ENCODE measurements at places on chromosomes 7 and 10.
A peak's percentile ranks its signal among the peaks of the same experiment; 100 is the strongest.

DNA sequence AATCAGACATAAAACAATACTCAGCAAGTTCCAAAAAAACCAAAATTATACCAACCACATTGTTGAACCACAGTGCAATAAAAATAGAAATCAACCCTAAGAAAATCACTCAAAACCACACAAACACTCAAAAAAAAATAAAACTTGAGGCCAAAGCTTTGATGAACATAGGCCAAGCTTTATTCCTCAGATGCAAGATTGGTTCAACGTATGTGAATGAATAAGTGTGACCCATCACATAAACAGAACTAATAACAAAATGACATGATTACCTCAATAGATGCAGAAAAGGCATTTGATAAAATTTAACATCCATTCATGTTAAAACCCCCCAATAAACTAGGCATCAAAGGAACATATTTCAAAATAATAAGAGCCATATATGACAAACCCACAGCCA is 506.1 kb upstream of the FZD8 start:
- DNase-seq, result no peak

DNA sequence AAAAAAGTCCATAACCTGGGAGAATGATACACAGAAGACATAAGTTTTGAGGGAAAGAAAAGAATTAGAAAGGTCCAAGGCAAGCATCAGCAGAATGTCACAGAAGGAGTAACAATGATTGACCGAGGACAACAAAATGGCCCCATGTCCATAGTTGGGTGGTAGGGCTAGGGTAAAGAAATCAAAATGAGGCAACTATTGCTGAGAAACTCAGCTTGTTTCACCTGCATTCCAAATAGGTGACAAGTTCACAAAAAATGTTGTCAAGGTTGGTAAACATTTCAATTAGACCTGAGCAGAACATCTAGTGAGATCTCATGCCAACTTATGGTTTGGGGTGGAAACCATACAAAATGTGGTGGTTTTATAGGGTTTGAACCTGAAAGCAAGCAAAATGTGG is 22.8 kb upstream of the DLX6 start:
- DNase-seq, result no peak

DNA sequence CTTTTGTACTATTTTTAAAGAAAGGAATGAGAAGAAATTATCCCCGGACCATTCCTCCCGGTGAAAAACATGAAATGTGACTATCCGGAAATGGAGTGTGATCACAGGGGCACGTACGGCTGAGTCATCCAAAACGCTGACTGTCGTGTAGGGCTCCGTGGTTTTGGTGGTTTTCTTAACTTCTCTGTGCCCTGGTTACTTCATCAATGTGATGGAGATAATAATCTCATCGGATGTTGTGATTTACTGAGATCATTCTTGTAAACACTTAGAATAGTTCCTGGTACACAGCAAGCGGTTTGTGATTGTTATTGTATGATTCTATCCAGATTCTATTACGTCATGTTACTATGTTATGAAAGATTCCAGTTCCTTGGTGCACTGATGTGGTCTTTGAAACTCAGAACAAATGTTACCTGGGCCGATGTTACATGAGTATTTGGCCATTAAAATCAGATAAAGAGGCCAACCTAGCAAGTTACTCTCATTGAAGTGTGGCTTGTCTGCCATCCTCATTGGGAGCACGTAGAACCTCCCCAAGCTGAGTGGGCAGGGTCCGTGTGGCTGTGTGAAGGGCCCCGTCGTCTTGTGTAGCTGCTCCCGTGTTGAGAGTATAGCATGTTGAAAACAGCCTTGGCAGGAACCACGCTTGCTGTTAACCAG is 99.5 kb downstream of the CAMK1D start:
- DNase-seq, result peak; percentile 87

DNA sequence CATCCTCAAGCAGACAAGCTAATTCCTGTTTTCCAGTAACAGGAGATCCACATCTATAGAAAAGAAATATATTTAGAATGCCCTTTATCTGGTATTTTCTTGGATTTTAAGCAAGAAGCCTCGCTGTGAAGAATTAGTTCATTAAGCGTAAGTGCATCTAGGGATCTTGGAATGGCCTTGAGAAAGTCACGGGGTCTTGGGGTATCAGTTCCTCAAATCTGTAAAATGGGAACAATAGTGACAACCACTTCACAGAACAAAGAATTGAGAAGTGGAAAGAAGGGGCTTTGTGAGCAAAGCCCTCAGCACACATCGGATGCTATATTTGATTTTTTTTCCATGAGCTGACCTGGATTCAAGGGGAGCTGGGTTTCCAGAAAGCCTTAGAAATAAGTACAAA is 32.3 kb upstream of the WDFY4 start:
- no peak for DNase-seq

- no peak for DNase-seq
These were observed 13.0 kb downstream of the FAM20C start for GRCh38 chr7:205115-206010.

DNA sequence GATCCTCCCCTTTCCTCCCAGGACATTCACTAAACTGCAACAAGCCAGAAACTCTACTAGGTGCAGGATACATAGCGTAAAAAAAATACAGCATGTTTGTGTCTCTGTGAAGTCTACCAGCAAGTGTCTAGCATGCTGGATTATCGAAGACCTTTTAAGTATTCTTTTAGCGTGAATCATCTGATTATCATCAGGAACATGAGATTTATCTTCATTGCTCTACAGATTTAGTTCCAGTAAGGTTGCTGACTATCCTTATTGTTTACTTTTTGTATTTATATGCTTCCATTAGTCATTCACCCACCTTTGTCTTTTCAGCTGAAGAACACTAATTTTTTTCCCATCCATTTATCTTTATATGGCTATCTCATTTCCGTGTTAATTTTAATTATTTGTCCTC is 62.8 kb downstream of the PDZD8 start:
- no peak for DNase-seq

DNA sequence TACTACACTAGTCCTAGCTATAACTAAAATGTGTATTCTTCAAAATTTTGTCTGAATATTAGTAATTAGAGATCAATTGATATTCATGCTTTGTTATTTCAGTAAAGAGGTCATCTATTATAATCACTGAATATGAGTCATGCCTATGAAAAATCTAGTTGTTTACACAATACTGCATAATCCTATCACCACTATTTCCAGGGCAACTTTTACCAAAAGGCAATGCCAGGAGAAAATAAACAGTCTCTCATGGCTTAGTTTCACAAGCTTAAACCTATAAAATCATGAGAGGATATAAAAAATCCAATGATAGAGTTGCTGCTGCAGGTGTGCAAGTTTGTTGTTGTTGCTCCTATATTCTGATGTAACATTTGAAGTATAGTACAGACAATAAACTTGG is 149.9 kb upstream of the COL1A2 start:
- DNase-seq, result no peak

- no peak for DNase-seq
These were observed 7.3 kb downstream of the MAFK start for GRCh38 chr7:1537535-1538412.

- no peak for DNase-seq
These were observed 166.4 kb downstream of the CELF2 start for GRCh38 chr10:11184093-11184492.

- no peak for DNase-seq
These were observed 290.1 kb upstream of the KIAA1217 start for GRCh38 chr10:23918839-23919238.

- DNase-seq, result peak; percentile 50
These were observed 28.9 kb downstream of the SKIDA1 start for GRCh38 chr10:21496343-21497176.

GRCh38 chr7:17548014-17548653 is 249.7 kb downstream of the AHR start:
- DNase-seq, result no peak

DNA sequence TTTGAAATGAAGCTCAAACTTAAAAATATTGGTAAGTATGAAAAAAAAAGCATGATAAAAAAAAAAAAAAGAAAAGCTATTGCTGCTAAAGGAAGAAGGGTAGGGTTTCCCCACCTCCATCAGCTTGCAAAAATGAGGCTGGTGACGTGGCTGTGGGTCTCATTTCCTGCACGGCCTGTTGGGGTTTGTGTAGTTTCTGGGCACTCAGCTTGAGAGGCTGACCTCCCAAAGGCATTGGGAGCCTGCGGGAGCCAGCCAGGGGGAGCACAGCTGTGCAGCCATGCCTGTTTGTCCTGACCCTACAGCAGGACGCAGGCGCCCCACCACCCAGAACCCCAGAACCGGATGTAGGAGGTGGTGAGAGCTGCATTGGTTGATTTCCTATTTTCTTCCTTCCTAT is 48.8 kb upstream of the CARD11 start:
- peak; percentile 69 for DNase-seq

GRCh38 chr7:10888861-10889260 is 84.8 kb upstream of the PHF14 start:
- no peak for DNase-seq

GRCh38 chr7:123580406-123581161 is 21.0 kb upstream of the ASB15 start:
- no peak for DNase-seq

GRCh38 chr10:63744060-63744941 is 223.1 kb downstream of the REEP3 start:
- no peak for DNase-seq

DNA sequence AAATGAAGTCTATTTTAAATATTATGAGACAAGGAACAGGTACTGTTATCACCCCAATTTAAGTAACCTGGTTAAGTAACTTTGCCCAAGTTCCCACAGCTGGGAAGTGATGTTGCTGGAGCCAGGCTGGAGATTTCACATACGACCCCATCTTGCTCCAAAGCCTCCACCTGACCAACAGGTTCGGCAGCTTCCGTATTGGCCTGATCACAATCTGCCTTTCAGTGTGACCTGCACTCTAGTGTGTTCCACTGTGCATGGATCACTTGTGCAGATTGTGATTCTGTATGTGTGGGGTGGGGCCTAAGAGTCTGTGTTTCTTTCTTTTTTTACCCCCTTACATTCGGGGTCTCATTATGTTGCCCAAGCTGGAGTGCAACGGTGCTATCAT is 66.1 kb downstream of the PRTFDC1 start:
- DNase-seq, result no peak

- peak; percentile 50 for DNase-seq
These were observed 6.3 kb downstream of the IFT22 start for GRCh38 chr7:101315336-101315735.

GRCh38 chr10:86304436-86304835 is 62.2 kb downstream of the GRID1 start:
- no peak for DNase-seq

GRCh38 chr7:27214239-27214950 is 14.5 kb upstream of the HOXA13 start:
- no peak for DNase-seq

DNA sequence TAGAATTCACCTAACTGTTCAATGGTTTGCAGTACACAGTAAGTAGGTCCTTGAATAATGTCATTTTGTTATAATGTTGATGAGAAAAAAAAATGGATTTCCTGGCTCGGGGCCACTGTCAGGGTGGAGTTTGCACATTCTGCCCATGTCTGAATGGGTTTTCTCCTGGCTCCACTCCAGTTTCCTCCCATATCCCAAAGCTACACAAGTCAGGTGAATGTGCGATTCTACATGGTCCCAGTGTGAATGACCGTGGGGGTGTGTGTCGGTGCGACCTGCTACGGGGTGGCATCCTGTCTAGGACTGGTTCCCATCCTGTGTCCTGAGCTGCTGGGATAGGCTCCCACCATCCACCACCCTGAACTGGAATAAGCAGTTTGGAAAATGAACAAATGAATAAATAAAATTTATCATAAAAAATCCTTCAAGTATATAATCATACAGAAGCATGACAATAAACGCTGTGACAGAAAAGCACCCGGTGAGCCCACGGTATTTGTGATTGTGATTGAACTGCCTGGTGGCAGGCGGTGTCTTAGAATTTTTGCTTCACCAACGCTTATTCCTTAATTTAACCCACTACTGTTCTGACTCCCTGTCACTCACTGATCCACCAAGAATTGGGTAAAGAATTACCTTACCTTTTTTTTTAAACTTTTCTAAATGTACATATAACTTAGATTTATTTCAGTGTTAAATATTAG is 114.1 kb downstream of the ICA1 start:
- no peak for DNase-seq

DNA sequence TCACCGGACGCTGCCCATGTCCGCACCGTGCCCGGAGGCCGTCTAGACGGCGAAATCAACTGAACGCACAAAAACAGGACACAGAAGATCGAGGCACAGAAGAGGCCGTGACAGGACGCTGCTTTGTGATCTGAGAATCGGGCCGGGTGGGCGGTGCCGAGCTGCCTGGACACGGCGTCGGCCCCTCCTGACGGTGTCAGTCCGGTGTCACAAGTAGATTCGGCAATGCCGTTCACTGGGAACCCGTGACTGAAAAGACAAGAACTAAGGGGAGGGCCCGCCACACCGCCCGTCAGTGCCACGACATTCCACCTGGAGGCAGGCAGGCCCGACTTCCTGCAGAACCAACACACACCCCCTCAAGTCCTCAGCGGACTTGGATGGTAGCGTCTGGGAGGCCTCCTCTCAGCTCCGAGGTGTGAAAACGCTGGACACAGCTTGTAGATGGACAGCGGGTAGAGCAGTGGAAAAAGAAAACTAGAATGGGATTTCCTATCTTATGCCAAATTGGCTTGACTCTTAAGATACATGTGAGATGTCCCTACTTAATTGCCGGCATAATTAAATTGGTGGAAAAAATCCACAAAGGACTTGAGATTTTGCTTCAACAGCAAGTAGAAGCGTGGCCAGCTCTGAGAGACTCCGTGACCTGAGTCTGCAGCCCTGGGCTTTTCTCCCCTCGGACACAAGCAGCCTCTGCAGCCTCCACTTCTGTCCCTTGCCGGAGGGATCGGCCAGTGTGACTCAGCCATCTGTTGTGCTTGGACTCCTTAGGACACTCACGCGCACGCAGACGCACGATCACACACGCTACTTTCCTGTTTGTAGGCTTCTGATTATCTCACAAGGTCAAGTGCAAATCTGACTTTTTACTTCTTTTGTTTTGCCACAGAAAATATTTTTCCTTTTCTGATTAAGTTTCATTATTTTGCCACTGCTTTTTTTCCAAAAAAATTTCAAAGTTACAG is 269.0 kb downstream of the DIP2C start:
- DNase-seq, result no peak

GRCh38 chr7:121084748-121085336 is 96.3 kb downstream of the CPED1 start:
- no peak for DNase-seq

DNA sequence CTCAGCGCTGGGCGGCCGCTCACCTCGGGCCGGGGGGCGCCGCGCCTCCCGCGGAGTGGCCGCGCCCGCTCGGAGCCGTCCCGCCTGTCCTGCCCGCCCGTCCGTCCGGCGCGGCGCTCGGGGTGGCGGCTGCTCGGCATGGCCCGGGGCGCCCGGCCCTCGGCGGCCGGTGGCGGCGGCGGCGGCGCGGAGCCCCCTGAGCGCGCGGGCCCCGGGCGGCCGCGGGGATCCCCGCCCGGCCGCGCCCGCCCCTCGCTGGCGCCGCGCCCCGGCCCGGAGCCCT is 338 bp downstream of the SDK1 start:
- DNase-seq, result no peak

DNA sequence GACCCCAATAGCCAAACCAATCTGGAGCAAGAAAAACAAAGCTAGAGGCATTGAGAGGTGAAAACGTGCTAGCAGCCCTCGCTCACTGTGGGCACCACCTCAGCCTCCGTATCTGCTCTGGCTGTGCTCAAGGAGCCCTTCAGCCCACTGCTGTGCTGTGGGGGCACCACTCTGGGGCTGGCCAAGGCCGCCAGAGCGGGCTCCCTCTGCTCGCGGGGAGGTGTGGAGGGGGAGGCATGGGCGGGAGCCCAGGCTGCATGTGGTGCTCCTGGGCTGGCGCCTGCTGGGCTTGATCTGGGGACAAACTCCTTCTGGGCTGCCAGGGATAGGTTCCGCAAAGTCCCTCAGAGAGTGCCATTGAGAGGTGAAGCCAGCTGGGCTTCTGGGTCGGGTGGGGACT is 1002.0 kb downstream of the GATA3 start:
- DNase-seq, result no peak

Data from CD4-positive, alpha-beta T cell treated with Interleukin-15 for 4 hours (primary cell).